Erythroblast (primary cell): ENCODE measurements at places on chromosomes 1 and 21.

- no peak for DNase-seq
Observed at GRCh38 chr1:39668111-39668510, 3.8 kb downstream of the NT5C1A start.

DNA sequence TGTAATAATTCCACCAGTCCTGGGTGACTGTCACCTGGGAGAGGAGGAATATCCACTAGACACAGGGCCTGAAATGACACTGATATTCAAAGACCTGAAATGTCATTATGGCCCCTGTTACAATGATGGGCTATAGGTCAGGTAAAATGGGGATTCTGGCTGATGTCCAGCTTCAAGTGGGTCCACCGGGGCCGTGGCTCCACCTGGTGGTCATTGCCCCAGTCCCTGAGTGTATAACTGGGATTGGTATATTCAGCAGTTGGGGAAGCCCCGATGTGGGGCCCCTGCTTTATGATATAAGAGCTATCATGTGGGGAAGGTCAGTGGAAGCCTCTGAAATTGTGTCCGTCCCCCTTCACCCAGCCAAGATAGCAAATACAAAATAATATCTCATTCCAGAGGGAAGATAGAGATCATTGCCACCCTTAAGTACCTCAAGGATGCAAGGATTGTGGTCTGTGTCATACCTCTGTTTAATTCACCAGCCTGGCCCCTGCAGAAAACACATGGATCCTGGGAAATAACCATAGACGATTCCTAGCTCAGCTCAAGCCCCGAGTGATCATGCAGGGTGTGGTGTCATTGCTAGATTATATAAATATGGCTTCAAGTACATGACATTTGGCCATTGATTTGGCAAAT is 19.4 kb downstream of the PLEKHO1 start:
- DNase-seq = peak; percentile 69

- no peak for DNase-seq
Observed at GRCh38 chr1:26412180-26412840, 1.7 kb downstream of the LIN28A start.

- no peak for DNase-seq
Observed at GRCh38 chr1:227763246-227764018, 28.2 kb downstream of the SNAP47 start.

- DNase-seq = no peak
Observed at GRCh38 chr1:92820024-92820423, 11.8 kb upstream of the RPL5 start.

DNA sequence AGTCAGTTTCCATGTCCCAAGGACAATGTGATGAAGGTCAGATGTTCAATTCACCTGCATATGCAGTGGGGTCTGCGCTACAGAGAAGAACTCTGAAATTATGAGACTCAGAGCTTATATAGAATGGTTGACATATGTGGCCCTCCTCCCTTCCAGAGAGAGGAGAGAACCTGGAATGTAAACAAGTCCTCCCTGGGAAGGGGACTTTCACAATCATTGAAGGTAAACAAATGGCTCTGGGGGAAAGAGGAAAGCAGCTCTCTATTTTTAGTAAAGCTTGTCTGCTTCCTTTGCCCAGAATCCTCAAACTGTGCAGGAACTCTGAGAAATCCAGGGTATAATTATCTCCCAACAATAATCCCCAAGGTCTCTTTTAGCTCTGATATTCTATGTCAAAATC is 9.8 kb downstream of the OVGP1 start:
- no peak for DNase-seq

GRCh38 chr1:218330043-218330623 is 15.0 kb upstream of the TGFB2 start:
- DNase-seq = peak; percentile 68

DNA sequence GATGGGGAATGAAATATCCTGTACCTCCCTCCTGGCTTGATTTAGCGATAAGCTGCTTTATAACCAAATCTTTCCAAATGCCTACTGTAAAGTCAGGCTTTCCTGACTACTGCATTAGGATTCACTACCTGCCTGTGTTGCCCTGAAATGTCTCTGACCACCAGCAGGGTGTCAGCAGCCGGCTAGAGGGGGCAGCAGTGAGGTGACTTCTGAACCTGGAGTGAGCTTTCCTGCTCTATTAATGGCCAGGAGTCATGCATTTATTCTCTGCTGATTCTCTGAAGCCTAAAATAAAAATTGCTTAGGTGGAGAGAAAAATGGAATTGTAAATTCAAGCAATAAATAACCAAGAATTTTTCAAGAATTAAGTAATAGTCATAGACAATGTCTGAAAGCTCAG is 2.5 kb downstream of the BACE2 start:
- DNase-seq = peak; percentile 4

DNA sequence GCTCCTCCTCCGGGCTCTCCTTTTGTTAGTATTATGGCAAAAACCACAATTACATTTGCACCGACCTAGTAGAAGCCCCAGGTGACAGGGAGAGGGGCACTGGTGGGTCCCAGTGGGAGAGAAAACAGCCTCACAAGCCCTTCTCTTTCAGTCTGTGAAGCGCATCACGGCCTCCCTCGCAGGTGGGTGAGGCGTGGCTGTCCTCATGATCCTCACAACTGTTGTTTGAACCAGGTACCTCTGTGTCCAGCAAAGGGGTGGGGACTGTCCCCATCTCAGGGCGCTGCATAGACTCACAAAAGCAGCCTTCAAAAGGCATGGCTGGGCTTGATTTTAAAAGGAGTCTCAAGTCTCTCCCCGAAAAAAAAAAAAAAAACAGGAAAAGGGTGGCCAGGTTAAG is 7.9 kb upstream of the C2CD2 start:
- no peak for DNase-seq

DNA sequence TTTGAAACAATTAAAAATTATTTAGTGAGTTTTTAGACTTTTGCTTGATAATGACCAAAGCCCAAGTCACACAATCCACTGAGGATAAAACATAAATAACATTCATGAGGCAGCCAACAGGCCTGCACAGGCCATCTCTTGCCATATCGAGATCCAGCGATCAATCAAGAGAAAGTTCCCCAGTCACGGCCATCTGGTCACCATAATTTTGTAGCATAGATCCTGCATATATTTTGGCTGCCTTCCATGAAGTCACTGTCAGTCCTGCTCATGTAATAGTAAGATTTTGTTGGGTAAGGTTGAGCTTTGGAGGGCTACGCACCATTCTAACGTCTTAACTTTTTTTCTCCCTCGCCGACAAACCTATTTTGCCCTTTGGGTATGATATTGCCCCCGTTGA is 17.5 kb downstream of the KPNA6 start:
- DNase-seq = no peak

- no peak for DNase-seq
Observed at GRCh38 chr1:18929686-18930085, 26.8 kb downstream of the IFFO2 start.

GRCh38 chr1:160800142-160800541 is 4.2 kb downstream of the LY9 start:
- no peak for DNase-seq

DNA sequence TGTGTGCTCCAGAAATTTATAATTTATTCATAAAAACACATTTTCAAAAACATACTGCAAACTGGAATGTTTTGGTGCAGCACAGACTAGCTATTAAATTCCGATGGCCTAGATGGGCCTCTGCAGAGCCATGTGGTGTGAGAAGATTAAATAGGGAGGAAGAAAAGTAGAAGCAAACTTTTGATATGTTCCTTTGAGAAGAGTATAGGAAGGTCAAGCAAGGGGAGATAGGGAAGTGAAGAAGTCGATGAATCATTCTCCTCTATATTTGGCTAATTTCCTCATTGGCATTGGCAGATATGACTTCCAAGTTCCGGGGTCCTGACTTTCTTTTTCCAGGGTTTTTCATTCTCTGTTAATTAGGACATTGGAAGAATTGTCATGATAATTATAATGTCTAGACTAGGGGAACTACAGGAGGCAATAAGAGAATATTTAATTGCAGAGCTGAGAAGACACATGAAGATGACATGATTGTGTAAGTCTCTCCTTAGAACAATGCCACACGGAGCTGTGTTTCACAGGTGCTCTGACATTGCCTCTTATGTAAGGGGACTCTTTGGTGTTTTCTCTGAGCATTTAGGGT is 19.3 kb upstream of the ZNF326 start:
- peak; percentile 75 for DNase-seq

DNA sequence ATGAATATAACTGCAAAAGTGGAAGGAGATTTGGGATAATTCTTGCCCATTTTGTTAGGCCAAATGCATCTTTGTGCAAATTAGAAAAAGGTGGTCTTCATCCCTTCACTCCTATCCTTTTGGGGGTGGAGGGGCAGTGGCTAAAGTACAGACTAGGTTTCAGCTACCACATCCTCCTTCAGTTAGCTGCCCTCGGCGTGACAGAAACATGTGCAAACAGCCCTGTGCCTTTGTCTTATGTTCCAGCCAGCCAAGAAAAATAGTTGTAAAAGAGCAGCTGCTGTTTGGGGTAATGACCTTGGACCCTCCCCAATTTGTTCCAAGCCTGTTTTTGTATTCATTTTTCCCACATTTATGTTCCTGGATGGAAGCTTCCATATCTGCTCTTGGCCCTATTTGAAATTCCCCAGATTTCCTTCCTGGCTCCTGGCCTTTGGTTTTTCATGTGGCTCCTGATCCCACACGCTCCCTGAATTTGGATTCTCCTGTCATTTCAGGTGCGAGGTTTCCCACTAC is 8.3 kb upstream of the LGALS8 start:
- DNase-seq = no peak

- DNase-seq = no peak
Observed at GRCh38 chr1:101389547-101389929, 152.7 kb downstream of the S1PR1 start.

GRCh38 chr21:14361958-14362357 is 21.0 kb downstream of the HSPA13 start:
- no peak for DNase-seq

- DNase-seq = no peak
Observed at GRCh38 chr1:237416924-237417655, 375.1 kb downstream of the RYR2 start.

GRCh38 chr1:242522304-242522945 is 2.1 kb downstream of the PLD5 start:
- no peak for DNase-seq

- DNase-seq = no peak
Observed at GRCh38 chr1:16125088-16125470, 30.8 kb downstream of the EPHA2 start.

DNA sequence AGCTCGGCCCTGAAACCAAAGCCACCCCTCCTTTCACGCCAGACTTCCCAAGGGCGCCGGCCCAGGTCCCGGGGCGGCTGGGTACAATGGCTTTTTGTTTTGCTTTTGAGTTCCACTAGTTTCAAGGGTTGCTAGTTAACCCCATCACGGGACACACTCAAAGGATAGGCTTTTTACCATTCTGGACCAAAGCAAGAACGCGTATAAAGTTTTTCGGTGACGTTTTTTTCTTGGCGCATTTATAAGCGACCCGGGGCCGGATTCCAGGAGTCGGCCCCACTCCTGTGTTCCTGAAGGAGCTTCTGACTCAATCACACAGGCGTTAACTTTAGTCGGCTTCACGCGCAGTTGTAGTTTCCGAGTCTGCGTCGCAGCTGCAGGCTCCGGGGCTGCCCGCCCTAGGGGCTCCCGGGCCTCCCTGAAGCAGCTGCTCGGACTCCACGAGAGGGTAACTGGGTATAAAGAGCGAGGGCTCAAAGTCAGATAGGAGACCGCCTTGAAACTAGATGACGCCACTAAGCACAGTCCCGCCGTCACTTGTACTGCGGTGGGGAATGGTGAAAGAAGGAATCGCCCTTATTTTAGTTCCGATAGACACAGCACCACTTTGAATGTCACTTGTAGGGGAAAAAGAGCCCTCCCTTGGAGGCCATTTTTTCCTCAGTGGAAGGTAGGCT is 707 bp upstream of the KLHL21 start:
- DNase-seq = peak; percentile 87

DNA sequence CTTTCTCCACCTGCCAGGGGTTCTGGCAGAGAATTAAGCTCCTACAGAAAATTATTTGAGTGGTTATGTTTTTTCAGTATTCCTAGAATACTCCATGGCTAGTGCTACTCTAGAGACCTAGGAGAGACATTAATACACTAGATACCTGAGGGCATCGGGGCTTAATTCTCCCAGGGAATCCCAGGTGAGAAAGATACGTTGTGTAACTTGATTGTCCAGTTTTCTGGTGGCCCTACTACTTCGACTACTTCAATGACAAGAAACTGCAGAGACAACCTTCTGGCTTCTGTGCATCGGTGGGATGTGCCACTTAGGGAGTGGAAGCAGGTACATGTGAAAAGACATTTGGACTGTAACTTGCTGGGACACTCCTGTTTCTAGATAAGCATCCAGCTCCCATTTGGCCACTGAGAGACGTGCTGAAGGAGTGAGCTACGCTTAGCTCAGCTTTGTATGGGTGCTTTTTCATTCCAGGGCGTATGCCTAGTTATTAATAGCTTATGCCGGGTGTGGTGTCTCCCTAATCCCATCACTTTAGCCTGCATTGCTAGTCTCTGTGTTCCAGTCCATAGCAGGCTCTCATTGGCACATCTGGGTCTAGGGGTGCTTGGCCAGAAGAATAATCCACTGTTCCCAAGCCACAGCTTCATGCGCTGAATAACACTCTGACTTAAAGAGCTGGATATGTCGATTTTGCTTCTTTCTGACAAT is 300.7 kb downstream of the SIPA1L2 start:
- no peak for DNase-seq

GRCh38 chr1:193462629-193463320 is 276.4 kb upstream of the B3GALT2 start:
- no peak for DNase-seq

- DNase-seq = no peak
Observed at GRCh38 chr1:202685641-202686040, 24.6 kb downstream of the SYT2 start.

GRCh38 chr1:150619576-150620509 is 9.6 kb downstream of the ENSA start:
- peak; percentile 74 for DNase-seq

DNA sequence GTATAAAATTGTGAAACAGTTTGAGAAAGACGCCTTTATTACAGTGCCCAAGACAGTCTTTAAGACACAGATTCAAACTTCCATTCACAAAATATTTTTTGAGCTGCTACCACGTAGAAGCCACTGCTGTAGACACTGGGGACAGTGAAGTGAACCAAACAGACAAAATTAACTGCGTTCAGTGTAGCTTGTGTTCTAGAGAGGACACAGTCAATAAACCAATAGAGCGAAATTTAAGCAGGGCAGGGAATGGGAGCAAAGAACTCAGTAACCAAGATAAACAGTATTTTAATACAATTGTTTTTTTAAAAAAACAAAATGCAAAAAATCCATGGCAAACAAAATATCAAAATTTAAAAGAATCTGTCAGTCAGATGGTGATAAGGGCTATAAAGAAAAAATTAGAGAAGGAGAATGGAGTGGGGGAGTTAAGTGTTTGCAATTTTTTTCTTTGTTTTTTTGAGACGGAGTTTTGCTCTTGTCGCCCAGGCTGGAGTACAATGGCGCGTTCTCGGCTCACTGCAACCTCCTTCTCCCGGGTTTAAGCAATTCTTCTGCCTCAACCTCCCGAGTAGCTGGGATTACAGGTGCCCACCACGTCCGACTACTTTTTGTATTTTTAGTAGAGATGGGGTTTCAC is 719 bp upstream of the PARS2 start:
- no peak for DNase-seq

DNA sequence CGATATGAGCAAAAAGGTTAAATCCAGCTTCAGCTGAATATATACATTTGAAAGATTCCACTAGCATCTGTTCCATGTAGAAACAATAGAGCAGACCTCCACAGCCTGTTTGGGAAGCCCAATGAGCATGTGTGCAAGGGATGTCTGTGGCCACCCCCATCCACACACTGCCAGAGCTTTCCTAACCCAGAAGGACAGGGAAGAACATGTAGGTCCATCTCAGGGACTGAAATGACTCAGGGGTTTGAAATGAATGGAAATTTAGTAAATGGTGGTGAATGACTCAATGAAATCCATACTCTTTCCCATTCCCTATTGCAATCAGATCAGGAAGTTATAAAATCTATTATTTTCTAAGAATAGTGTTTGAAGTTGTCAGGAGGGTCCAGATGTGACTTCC is 397.2 kb downstream of the DUSP10 start:
- DNase-seq = no peak
